ENCODE measurements at places on chromosomes 11 and 22. TPM values are rescaled to one million over a fixed set of nuclear protein-coding genes. Genes with fewer than 3 reads are reported as not detected.

PRSS23 gene
- 0.51 TPM for total RNA-seq

RDX gene
- 58.0 TPM for total RNA-seq

GPHA2 gene
- not detected for total RNA-seq

- DNase-seq, result no peak
- H3K27ac ChIP-seq, result no peak overlapping the region
- H3K27me3 ChIP-seq, result no peaks in the 10 kb centered on the region
- no peaks in the 10 kb centered on the region for H3K36me3 ChIP-seq
- no peak overlapping the region for H3K4me3 ChIP-seq
Measured at GRCh38 chr11:94751218-94751609, 16.9 kb upstream of the AMOTL1 start.

- no peaks in the 10 kb centered on the region for H3K36me3 ChIP-seq
- peaks cover 34% of the 10 kb centered on the region for H3K27me3 ChIP-seq
- H3K4me3 ChIP-seq, result no peak overlapping the region
- H3K4me1 ChIP-seq, result peaks cover 13% of the 10 kb centered on the region
- DNase-seq, result no peak
Measured at GRCh38 chr11:120561286-120561685, 49.7 kb downstream of the GRIK4 start.

GRCh38 chr22:17806437-17806836 is 32.2 kb upstream of the BID start:
- H3K4me1 ChIP-seq, result peaks cover 5% of the 10 kb centered on the region
- DNase-seq, result no peak
- H3K27ac ChIP-seq, result no peak overlapping the region
- H3K36me3 ChIP-seq, result peaks cover 29% of the 10 kb centered on the region
- H3K27me3 ChIP-seq, result no peaks in the 10 kb centered on the region

DNA sequence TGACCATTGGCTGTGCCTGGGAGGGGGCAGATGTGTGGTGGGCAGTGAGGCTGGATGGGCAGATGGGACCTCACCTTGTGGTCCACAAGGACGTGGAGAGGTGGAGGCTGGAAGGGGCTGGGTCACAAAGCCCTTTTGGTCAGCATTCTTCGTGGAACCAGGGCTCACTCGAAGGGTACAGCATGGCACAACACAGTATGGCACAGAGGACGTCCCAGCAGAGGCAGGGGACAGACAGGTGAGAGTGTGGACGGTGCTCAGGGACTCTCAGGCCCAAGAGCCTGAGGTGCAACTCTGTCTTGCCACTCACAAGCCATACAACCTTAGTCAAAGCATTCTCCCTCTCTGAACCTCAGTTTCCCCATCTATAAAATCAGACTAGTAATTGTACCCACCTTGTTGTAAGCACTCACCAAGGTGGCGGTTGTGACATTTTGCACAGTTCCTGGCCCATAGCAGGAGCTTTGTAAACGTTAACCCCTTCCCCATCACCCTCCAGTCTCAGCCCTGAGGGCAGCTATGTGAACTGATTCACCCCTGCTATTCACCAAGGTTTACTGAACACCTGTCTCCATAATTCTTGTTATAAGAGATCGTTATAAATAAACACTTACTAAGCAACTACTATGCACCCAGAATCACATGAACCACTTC is 11.6 kb upstream of the TSKU start:
- no peak overlapping the region for H3K4me3 ChIP-seq
- H3K36me3 ChIP-seq, result no peaks in the 10 kb centered on the region
- H3K4me1 ChIP-seq, result peaks cover 7% of the 10 kb centered on the region
- DNase-seq, result no peak
- no peak overlapping the region for H3K27ac ChIP-seq

- no peak for DNase-seq
- H3K27me3 ChIP-seq, result no peaks in the 10 kb centered on the region
- no peak overlapping the region for H3K27ac ChIP-seq
- no peaks in the 10 kb centered on the region for H3K36me3 ChIP-seq
- H3K4me1 ChIP-seq, result peaks cover 7% of the 10 kb centered on the region
Measured at GRCh38 chr22:37479196-37479595, 7.0 kb downstream of the MFNG start.

GRCh38 chr22:20014526-20015186 is 2.0 kb downstream of the ARVCF start:
- H3K27me3 ChIP-seq, result peaks cover 8% of the 10 kb centered on the region
- no peak overlapping the region for H3K4me3 ChIP-seq

GRCh38 chr11:66051371-66051765 is 796 bp upstream of the SF3B2 start:
- H3K27me3 ChIP-seq, result no peaks in the 10 kb centered on the region
- no peak for DNase-seq
- H3K36me3 ChIP-seq, result peaks cover 36% of the 10 kb centered on the region
- H3K4me3 ChIP-seq, result peak overlapping the region; percentile 89
- H3K27ac ChIP-seq, result peak overlapping the region; percentile 85

DNA sequence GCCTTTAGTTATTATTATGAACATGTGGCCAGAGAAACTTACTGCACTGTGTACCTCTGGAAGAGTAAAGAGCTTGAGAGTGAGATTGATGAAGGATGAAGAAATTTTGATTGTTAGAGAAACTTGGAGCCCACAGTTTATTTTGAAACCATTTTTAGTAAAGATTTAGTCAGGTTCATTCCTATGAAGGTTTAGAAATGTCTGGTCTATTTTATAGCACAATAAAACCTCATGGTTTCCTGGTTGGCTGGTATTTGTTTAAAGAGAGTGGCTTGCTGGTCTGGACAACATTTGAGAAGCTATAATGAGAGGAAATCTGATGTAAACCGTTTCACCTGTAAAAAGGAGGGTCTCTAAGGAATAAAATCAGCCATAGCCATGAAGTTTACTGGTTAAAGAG is 8.8 kb upstream of the PDE3B start:
- no peak overlapping the region for H3K4me3 ChIP-seq
- H3K4me1 ChIP-seq, result no peaks in the 10 kb centered on the region
- no peaks in the 10 kb centered on the region for H3K27me3 ChIP-seq

GRCh38 chr22:19872779-19873137 is 18.1 kb upstream of the GNB1L start:
- H3K36me3 ChIP-seq, result no peaks in the 10 kb centered on the region
- H3K27me3 ChIP-seq, result peaks cover 30% of the 10 kb centered on the region
- no peak for DNase-seq
- H3K27ac ChIP-seq, result no peak overlapping the region

GRCh38 chr11:118343981-118344515 is at the start of gene CD3G:
Gene CD3G (plus strand): TSS chr11:118344344. CDS start chr11:118344424, 80 bp downstream.
- no peak for DNase-seq
- H3K4me3 ChIP-seq, result no peak within 1 kb of the TSS
- H3K27me3 ChIP-seq, result no peaks in the 10 kb centered on the region
- H3K27ac ChIP-seq, result no peak within 1 kb of the TSS

Data from K562 (cell line).